ENCODE measurements at places on chromosomes 6 and 20.
A peak's percentile ranks its signal among the peaks of the same experiment; 100 is the strongest.

DNA sequence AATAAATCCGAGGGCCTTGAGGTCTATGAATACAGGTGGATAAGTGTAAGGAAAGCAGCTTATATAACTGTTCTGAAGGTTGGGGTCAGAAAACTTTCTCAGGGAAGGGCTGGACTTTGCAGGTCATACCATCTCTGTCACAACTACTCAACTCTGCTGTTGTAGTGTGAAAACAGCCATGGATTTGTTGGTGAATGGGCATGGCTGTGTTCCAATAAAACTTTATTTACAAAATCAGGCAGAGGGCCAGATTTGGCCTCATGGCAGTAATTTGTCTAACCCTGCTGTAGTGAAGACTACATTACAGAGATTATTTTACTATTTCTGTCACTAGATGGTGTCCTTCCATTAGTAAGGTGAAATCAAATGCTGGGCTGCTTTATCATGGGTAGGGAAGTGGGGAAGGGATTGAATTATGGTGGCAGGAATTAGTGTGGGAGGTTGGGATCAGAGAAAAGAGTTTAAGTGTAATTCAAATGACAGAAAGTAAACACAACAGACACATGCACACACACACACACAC is 409.6 kb upstream of the CHD6 start:
- peak; percentile 10 for DNase-seq

- DNase-seq = no peak
These were observed 259.0 kb downstream of the FOXC1 start for GRCh38 chr6:1868561-1869261.

DNA sequence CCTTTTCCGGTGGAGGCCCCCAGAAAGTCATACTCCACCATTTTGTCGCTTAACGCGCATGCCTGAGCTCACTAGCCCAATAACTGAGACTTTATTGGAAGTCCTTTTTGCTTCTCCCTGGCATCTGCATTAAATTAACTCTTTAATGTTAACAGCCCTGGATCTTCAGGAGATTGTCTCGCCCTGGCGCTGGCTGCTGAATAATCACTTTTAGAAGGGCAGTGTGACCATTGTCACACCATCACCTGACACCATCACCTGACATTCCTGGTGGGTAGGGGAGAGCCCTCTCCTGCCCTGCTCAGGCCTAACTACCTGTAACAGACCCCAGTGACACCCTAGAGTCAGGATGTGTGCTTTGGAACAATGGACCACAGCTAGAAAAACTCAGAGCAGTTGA is 115.5 kb upstream of the SNX9 start:
- DNase-seq = no peak

GRCh38 chr6:90846824-90847223 is 260.0 kb upstream of the MAP3K7 start:
- DNase-seq = peak; percentile 8

Measured in T47D (cell line).